Activated CD4-positive, alpha-beta T cell treated with anti-CD3 and anti-CD28 coated beads, Interleukin-2, amount 50 U/mL, for 16 hours (primary cell): ENCODE measurements at places on chromosomes 2 and 18.

GRCh38 chr2:238913931-238914647 lies 66.2 kb downstream of the TWIST2 start:
- DNase-seq: no peak

DNA sequence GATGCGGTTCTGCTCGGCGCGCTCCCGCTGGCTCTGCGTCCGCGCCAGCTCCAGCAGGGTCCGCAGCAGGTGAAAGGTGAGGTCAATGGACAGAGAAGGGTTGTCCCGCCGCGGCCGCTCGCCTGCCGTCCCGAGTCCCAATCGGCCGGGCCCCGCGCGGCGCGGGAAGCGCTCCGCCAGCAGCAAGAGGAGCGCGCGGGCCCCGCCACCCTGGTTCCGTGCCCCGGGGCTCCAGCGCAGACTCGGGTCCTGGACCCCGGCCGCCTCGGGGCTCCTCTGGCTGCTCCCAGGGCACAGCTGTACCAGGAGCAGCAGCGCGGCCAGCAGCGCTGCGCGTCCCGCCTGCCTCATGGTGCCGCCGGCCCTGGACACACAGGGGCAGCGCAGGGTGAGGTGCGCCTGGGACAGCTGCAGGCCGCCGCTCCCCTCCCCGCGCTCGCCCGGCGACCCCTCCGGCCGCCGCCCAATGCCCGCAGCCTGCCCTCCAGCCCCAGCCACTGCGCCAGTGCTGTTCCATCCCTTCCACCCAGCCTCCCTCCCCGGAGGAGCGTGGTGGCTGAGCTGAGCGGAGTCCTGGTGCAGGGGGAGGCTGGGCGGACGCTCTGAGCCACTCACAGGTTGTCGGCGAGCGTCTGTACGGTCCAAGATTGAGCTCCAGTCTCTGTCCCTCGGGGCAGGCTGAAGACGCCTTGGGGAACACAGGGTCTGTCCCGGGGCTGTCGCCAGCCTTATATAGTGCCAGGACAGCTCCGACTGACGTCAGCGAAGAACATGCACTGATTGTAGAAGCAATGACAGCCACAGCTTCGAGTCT lies 493 bp downstream of the UCN start:
- DNase-seq: no peak

DNA sequence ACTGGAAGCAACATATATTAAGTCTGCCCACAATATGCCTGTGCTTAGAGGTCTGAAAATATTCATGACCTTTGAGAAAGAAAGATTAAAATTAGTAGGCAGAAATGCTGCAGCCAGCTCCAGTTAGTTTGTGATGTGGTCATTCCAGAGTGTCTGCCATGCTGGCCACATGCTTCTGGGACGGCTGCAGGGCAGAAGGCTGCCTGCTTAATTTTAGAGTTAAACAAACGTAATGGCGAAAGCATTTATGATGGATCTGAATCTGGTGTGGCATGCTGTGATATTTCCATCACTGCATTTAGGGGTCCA lies 95.4 kb downstream of the FHOD3 start:
- no peak for DNase-seq

DNA sequence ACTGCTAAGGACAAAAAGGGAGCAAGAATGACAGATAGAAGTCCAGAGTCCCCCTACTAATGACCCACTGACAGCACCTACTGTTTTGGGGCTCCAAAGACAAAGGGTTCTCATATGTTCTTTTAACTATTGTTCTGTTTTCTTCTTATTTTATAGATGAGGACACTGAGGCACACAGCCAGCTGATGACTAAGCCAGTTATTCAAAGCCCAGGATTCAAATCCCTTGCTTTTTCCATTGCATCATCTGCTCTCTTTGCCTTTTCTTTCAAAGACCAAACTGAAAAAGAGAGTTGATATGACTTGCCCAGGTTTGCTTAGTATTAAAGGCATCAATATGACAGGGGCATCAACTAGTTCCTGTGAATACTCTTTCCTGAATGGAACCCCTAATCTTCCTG lies 299.8 kb downstream of the LRATD1 start:
- no peak for DNase-seq

DNA sequence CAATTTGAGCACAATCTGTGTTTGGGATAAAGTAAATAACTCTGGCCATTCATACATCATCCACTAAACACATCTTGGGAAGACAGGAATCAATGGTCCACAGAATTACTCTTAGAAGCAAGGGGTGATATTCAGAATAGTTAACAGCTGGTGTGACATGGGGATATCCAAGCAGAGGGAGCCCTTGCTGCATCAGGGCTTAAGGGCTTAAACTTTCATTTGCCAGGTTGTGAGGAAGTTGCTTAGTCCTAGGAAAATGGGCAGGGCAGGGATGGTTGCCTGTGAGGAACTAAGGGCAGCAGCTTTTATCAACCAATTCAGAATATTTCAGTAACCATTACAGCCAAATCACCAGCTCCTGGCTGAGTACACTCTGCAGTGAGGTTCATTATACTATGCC lies 2.0 kb upstream of the ITGA6 start:
- no peak for DNase-seq

- DNase-seq: no peak
Observed at GRCh38 chr2:98484121-98484557, 39.5 kb downstream of the INPP4A start.

DNA sequence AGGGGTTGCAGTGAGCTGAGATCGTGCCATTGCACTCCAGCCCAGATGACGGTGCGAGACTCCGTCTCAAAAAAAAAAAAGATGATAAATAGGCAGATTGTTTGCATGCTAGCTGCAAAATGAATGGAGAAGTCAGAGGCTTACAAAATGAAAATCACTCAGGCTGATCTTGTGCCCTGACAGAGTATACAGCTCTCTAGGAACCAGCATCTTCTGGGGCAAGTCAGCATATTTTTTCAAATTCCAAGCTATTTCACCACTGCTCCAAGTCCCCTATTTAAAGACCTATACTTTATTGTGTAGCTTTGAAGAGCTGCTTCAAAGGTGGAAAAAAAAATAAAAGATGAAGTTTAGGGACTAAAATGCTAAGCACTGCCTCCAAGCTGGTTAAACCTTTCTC lies 6.1 kb downstream of the E2F6 start:
- no peak for DNase-seq

GRCh38 chr2:186835628-186836027 lies 13.3 kb downstream of the ZSWIM2 start:
- no peak for DNase-seq

GRCh38 chr2:112728378-112729175 lies 7.8 kb downstream of the NT5DC4 start:
- no peak for DNase-seq

DNA sequence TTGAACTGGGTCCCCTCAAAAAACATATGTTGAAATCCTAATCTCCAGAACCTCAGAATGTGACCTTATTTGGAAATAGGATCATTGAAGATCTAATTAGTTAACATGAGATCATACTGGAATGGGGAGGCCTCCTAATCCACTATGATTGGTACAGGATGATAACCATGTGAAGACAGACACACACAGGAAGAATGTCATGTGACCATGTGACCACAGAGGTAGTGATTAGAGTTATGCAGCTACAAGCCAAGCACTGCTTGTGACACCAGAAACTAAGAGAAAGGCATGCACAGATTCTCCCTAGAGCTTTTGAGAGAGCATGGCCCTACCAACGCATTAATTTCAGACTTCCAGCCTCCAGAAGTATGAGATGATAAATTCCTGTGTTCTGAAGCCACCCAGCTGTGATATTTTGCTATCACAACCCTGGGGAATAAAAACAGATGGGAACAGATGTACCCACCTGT lies 47.0 kb upstream of the TGIF1 start:
- peak; percentile 20 for DNase-seq

GRCh38 chr18:45316127-45316526 lies 299.1 kb upstream of the SLC14A2 start:
- DNase-seq: no peak

DNA sequence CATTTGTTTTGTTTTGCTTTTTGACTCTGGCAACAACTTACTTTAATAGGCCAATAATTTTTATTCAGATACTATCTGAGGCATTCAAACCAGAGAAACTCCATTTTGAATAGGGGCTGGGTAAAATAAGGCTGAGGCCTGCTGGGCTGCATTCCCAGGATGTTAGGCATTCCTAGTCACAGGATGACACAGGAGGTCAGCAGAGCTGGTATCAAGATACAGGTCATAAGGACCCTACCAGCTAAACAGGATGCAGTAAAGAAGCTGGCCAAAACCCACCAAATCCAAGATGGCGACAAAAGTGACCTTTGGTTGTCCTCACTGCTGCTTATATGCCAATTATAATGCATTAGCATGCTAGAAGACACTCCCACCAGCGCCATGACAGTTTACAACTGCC lies 102.2 kb upstream of the XPO1 start:
- DNase-seq: no peak

GRCh38 chr2:184799379-184799778 lies 201.1 kb downstream of the ZNF804A start:
- no peak for DNase-seq

DNA sequence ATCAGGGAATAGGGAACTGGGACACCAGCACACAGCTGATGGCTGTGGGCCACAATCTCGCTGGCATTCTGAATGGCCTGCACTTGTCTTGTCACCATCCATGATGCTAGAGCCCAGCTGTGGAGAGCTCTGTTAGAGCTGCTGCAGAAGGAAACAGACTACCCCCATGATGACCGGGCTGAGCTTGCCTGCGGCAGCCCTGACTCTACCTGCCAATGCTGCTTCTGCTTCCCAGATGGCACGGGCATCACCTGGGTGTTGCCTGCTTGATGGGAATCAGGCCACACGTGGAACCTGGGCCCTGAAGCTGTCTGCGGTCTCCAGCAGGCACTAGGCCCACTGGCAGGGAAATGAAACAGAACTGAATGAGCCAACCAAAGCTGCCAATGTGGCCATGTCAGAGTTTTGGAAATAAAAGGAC lies 11.2 kb upstream of the DAW1 start:
- no peak for DNase-seq
